ENCODE measurements at places on chromosomes 5 and 9.

GRCh38 chr9:122307061-122307460, 42.4 kb downstream of the MRRF start:
- DNase-seq, result no peak

DNA sequence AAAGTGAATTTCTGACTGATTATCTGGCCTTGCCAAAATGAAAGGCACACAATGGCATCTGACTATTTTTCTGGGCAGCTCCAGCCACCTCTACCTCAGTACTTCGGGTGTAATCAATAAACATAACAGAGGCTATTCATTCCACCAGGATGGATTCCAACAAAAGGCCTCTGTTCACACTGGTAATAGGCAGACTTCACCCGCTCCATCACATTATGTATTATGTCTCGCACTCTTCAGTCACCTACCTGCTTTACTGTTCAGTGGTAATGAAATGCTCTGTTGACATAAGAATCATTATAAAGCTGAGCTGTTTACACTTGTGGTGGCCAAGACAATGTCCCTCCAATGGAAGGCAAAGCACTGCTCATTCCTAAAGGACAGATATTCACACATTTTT, 1333.7 kb upstream of the WWC1 start:
- DNase-seq, result no peak

DNA sequence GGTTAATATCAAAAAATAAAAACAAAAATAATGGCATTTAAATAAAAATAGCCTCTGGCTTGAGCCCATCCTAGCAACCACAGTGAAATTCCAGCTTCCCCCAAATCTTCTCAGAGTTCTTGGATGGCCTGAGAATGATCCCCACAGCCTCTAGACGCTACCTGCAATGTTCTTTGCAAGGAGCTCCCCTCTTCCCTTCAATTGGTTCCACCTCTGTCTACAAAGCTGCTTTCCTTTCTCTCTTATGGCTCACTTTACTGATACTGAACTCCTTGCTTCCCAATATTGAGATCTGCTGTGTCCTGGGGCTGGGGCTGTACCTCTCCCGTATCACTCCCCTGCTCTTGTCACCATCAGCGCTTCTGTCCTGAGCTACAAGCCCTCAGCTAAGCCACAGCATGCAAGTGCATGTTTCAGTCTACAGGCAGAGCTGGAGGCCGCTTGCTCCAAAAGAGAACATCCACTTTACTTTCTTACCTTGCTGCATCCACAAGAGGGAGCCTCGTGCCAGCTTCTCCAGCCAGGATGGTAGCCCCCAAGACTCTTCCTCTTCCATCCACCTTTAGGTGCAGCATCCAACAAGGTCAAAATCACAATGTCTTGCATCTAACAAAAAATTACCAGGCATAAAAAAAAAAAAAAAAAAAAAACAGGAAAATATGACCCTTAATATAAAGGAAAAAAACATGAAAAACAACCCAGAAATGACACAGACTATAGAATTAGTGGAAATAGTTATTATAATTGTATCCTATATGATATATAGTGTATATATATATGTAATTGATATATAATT, 57.4 kb upstream of the PRSS3 start:
- DNase-seq, result no peak

GRCh38 chr5:168646335-168646734, 67.2 kb upstream of the PANK3 start:
- DNase-seq, result no peak

DNA sequence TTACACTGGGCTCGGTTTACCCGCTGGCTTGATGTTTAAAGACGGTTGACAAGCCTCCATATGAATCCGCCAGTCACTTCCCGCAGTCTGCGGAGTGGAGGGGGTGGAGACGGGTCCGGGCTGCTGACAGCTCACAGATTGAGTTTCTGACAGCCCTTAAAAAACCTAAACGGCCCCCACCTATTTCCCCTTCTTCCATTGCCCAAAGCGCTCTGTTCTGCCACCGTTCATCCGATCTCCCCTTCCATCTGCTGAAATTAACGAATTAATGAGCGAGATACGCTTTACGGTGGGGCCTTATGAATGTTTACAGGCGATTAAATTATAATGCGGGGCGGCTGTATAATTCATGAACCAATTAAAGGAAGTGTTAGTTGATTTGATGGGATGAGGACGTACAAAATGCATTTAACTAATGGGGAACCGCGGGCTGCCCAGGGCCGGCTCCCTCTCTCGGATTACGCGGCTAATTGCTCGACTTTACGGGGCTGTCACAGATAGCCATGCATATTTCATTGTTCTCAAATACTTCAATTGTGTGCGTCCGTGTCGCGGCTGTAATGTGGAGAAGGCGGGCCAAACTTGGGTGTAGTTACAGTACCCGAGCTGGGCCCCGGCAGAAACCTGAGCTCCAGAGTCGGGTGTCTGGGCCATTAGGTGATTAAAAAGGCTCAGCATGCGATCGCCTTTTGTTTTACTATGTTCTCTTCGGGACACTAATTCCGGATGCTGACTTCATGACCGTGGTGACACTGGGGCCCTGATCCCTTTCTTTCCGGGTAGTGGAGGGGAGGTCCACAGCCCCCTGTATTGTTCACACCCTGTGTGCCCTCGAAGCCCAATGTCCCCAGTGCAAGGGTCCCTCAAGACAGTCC, 74.9 kb downstream of the GTF3C4 start:
- DNase-seq, result no peak

DNA sequence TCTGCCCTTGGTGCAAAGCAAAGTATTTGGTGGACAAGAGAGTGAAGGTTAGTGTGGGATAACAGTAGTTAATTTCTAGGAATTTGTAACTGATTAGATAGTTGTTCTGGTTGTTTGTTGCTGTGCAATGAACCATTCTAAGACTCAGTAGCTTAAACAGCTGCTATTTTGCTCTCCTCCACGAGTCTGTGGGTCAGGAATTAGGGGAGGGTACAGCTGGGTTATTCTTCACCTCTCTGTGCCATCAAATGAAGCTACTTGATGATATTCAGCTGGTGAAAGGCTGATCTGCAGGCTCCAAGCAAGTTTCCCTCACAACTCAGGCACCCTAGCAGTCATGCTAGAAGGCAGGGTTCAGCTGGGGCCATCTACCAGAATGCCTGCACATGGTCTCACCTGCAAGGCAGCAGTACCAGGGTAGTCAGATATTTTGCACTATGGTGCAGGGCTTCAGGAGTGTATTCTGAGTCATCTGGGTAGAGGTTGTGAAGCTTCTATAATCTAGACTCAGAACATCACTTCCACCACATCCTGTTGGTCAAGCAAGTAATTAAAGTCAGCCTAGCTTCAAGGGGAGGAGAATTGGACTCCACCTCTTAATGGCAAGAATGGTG, 159.5 kb upstream of the SLC28A3 start:
- DNase-seq, result no peak

DNA sequence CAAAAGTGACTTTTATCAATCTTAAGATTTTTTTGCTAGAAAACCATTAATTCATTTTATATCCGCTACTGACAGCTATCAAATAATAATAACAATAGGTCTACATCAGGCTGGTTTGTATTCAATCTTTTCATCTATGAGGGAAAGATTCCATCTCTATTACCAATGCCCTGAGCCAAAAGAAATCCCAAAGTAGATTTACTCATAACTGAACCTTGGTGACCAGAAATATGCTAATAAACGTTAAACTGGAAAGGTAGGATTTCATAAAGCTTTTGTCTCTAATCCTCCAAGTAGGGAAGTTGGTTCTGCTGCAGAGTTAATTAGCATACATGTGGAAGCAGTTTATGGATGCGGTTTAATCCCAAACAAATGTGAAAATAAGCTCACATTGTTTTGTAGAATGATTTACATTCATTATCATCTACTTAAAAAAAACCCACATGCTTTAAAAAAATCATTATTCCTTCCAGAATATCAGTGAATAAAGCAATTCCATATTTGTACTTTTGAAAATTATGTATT, 715.5 kb downstream of the CETN3 start:
- no peak for DNase-seq

GRCh38 chr9:137505421-137506140, 44.6 kb downstream of the PNPLA7 start:
- no peak for DNase-seq

GRCh38 chr5:62197697-62198096, 108.3 kb upstream of the KIF2A start:
- no peak for DNase-seq

DNA sequence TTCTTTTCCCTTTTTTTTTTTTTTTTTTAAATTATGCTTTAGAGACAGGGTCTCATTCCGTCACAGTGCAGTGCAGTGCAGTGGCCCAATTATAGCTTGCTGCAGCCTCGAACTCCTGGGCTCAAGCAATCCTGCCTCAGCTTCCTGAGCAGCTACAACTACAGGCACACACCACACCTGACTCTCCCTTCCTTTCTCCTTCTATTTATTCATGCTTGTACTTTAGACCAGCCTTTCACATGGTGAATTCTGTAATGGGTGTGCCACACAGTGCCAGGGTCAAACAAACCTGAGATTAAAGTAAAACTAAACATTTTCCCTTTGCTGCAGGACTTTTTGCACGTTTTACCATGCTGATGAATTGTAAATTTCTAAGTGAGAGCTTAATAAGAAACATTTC, 8.0 kb downstream of the SH3RF2 start:
- no peak for DNase-seq

- DNase-seq, result no peak
These were observed 53.1 kb upstream of the ERBIN start for GRCh38 chr5:65873181-65873750.

GRCh38 chr5:68848091-68848490, 245.7 kb upstream of the SLC30A5 start:
- DNase-seq, result no peak

DNA sequence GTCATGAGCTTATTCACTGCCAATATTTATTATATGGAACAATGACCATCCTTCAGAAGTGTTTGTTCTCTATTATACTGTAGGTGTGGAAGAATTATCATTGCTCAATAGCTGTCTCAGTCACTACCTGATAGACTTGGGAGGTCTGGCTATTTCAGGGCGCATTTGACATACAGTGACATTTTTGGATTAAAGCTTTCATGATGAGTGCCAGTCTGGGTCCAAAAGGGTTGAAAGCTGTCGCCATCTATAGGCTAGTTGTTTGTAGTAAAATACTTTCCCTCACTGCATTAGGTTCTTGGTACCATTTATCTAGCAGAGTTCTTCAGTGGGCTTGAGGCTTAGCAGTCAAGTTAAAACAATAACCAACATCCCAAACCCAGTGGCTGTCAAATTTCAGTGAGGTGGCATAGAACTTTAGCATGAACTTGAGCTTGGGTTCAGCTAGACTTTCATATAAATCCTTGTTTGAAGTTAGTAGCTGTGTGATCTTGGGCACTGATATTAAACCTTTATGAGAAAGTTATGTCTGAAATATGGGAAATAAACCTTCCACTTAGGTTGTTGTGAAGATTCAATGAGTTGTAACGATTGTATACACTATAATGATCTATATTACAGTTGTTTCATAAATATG, 110.5 kb upstream of the CDKN2B start:
- DNase-seq, result no peak

DNA sequence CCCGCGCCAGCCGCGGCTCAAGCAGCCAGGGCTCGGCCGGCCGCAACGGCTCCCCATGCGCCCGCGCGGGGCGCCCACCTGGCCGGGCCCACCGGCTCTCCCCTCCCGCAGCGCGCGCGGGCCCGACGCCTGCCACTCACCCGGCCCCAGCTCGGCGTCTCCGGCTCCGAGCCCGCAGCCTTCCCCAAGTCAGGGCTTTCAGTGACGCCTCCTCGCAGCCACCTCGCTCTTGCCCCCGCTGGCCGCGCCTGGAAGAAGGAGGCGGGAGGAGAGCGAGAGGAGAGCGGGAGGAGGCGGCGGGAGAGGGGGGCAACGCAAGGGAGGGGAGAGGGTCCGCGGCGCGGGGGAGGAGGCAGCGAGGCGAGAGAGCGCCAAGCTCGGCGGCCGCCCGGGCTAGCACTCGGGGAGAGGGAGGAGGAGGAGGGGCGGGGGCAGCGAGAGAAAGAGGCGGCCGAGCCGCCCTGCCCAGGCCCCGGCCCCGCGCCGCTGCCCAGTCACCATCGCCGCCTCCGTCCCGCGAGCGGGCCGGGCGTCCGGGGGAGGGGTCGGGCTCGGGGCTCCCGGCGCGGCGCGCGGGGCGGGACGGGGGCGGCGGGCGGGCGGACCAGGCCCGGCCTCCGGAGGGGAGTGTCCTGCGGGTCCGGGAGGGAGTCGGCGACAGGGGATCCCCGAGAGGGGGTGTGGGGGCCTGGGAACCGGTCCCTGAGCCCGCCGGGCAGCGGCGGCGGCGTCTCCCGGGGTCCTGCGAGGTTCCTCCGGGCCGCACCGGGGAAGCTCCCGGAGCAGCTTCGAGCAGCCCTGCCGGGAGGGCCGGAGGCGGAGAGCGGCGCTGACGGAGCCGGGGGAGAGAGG, at the start of gene LHFPL2:
TSS of gene LHFPL2 (minus strand) at position 414 of the 852 bp plus-strand sequence. CDS start 138,559 bp downstream, outside the sequence.
- DNase-seq, result no peak

DNA sequence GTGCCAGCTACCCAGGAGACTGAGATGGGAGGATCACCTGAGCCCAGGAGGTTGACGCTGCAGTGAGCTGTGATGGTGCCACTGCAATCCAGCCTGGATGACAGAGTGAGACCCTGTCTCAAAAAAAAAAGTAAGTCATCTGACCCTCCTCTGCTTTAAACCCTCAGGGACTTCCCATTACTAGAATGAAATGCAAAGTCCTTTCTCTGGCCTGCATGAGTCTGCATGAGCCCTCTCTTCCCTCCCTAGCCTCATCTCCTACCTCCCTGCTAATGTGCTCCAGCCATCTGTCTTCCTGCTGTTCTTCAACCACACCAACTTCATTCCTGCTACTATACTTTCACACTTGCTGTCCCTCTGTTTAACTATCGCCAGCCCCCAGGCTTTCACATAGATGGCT, 15.3 kb downstream of the IL5 start:
- DNase-seq, result no peak

DNA sequence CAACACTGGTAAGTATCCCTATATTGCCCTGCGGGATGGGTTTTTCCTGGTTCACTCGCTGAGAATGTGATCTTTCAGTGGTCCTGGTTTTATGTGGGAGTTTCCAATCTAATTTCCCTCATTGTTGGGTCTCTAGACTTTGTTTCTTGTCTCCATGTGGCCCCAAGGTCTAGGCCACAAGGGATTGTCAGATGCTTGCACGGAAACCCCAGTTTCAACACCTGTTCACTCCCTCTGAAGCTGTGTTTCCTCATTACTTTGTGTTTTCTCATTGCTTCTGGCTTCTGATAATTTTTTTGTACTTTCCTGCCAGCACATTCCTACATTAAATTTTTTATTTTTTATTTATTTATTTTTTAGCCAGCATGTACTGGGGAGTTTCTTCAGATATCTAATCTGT, 191.5 kb downstream of the TTLL11 start:
- no peak for DNase-seq

- no peak for DNase-seq
These were observed 10.4 kb downstream of the UIMC1 start for GRCh38 chr5:176995896-176996767.

DNA sequence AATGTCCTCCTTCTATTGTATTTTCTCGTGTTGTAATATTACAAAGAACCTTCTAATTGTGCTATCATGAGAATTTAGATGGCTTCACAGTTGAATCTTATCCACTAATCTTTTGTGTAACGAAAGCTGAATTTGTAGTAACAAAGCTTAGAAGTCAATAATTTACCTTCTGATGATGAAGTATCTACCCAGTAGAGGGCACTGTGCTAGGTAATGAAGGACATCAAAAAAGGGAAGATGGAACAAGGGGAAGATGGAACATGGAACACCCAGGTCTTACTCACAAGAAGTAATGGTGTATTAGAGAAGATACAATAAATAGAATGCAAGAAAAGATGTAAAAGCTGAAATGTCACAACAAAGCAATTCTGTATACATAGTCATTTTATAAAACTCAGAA, 131.0 kb upstream of the CCNG1 start:
- no peak for DNase-seq

All from stimulated activated CD8-positive, alpha-beta memory T cell treated with anti-CD3 and anti-CD28 coated beads, Interleukin-7, amount 100 ng/mL, for 1 hour (primary cell).